NCI-H1930 (cell line): ENCODE measurements at places on chromosomes 7 and 10.
A peak's percentile ranks its signal among the peaks of the same experiment; 100 is the strongest.

DNA sequence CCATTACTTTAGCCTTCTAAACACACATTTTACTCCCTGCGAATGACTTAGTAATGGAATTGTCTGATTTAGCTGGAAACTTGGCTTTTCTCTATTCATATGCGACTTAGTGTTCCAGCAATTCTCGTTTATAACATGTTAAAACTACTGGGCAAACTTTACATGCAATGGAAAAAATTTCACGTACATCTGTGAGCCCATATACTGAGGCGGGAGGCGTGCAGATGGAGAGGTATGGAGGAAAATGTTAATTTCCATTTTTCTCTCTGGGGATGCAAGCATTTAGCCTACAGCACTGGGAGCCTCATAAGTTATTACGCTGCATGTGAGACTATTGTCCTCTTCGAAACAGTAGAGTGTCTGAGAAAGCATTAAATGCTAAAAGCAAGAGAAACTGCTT is 591.5 kb upstream of the ANKRD30A start:
- DNase-seq = no peak

- no peak for DNase-seq
Observed at GRCh38 chr10:31001740-31002139, 29.9 kb downstream of the ZNF438 start.

DNA sequence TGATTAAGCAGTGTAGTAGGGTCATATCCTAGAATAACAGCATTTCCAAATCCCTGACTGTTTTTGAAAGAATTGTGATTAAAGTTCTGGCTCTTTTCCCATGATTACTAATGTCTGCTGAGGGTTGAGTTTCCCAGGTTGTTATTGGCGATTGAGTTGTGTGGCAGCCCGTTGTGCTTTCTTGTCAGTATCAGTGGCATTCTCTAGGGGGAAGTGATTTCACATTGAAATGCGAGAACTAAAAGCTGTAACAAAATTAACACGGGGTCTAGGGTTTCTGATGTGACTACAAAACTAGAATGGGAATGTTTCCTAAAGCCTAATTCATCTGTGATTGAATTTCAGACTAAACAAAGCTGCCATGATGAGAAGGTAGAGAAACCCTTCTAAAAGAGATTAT is 349.4 kb downstream of the EXOC4 start:
- DNase-seq = no peak

DNA sequence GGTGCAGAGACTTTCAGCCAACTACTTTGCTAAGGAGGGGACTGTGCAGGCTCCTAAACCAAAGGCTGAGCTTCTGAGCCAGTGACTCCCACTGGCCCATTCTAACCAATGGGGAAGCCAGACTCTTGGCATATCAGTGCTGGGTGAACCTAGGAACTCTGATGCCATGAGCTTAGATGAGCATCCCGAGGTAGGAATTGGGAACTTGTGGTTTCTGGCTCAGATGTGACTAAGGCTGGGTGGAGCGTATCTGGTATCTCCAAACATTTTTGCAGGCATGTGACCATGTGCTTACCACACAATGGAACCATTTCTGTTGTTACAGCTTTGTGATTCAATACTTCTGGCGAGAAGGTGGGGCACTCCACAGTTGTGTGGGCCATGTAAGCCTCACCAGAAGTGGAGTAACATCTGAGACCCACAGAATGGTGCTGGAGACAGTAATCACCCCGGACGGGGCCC is 2.5 kb upstream of the AVPI1 start:
- no peak for DNase-seq

- no peak for DNase-seq
Observed at GRCh38 chr7:78716876-78717275, 736.6 kb downstream of the MAGI2 start.

GRCh38 chr7:151345576-151346469 is 4.2 kb downstream of the NUB1 start:
- DNase-seq = no peak

- DNase-seq = no peak
Observed at GRCh38 chr10:20108021-20108420, 291.8 kb downstream of the PLXDC2 start.

DNA sequence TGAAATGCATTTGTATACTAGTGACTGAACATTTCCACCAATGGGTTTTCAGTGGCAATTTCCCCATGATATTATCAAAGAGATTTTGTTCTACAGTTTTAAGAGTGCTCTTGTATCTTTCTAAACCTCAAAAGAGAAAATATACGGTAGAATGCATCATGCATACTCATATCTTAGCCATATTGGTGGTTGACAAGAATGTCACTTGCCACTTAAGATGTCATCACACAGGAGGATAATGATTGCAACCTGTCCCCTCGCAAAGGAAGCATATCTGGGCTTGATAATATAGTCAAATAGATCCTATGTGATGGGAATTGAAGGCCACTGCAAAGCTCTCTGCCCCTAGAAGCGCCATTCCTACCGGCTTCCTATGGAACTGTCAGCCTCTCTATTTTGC is 79.3 kb upstream of the ARMC3 start:
- no peak for DNase-seq

DNA sequence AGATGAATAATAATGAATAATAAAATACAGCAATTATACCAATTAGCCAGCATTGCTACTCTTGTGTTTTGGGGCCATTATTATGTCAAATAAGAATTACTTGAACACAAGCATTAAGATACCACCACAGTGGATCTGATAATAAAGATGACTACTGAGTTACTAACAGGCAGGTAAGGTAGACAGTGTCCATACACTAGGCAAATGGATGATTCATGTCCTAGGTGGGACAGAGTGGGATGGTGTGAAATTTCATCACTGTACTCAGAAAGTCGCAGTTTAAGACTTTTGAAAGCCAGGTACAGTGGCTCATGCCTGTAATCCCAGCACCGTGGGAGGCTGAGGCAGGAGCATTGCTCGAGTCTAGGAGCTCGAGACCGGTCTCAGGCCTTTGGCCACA is 8.7 kb upstream of the UNC5B start:
- no peak for DNase-seq

DNA sequence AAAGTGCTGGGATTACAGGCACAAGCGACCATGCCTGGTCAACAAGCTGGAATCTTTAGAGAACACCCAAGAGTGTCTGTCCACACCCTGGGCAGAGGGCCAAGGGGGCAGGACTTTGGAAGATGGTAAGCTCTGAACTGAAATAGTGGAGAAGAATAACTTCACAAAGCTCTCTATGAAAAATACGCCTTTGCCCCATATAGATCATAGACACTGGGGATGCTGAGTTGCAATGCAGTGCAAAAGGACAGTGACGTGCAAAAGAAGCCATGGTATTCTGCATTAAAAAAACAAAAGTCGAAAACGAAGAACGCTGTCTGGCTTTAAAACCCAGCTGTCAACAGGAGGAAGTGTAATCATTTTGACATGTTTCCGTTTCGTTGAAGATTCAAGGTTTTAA is 353.6 kb downstream of the CALN1 start:
- no peak for DNase-seq

GRCh38 chr7:156942708-156943090 is 6.8 kb upstream of the NOM1 start:
- no peak for DNase-seq

- DNase-seq = no peak
Observed at GRCh38 chr10:13809427-13809826, 222.7 kb downstream of the PRPF18 start.

DNA sequence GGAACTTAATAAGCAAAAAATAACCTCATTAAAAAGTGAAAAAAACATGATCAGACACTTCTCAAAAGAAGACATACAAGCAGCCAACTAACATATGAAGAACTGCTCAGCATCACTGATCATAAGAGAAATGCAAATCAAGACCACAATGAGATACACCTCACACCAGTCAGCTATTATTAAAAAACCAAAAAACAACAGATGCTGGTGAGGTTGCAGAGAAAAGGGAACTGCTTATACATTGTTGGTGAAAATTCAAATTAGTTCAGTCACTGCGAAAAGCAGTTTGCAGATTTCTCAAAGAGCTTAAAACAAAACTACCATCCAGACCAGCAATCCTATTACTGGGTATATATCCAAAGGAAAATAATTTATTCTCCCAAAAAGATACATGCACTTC is 513.3 kb downstream of the MDFIC start:
- no peak for DNase-seq

DNA sequence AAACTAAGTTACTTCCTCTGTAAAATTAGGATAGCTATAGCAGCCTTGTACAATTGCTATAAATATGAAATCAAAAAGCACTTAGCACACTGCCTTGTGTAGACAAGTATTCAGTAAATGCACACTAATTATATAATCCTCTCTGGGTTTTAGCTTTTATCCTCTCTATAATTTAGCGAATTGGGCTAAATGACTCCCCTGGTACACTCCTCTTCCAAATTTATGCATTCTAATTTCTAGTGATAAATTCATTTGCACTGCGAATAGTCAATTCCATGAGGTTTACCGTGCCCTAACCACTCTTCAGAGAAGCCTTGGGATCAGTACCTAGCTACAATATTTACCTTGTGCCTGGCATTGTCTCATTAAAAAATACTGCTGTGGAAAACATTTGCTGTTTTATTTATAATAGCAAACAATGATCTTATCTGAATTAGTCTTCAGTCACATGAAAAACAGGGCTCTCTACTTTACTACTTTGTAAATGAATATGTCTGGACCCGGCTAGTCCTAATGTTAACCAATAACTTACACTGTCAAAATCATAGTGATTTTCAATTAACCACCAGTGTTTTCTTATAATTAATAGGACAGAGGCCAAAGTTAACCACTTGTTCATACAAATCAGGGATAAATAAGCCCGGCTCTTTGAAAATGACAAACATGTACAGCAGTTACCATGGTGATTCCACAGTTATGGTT is 577.9 kb downstream of the IPMK start:
- no peak for DNase-seq

DNA sequence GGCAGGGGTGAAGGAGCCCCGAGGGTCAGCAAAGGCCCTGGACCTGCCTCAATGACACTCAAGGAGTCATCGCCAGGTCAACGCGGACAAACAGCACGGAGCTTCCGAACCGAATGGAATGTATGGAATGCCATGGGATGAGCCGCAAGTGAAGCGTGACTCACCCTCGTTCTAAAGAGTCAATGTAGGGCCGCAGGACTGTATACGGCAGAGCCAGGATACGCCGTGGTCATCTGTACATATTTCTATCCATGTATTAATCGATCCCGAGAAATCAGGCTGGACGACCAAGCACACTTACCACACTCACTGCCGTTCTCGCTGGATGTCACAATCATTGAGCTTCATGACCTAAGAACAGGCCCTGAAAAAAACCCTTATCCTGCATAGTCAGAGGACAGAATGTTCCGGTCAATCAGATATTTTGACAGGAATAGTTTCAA is 4.3 kb downstream of the SNX8 start:
- DNase-seq = no peak

DNA sequence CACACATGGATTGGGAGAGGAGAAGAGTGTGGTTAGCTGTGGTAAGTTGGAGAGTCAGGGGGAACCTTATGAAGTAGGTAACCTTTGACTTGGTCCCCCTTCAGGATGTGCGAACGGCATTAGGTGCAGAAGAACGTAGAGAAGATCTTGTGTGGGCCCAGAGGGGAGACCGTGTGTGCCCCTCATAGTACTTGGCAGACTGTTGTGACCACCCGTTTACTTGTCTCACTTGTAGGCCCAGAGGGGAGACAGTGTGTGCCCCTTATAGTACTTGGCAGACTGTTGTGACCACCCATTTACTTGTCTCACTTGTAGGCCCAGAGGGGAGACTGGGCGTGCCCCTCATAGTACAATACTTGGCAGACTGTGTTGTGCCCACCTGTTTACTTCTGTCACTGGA is 2.6 kb downstream of the GTPBP4 start:
- DNase-seq = no peak

DNA sequence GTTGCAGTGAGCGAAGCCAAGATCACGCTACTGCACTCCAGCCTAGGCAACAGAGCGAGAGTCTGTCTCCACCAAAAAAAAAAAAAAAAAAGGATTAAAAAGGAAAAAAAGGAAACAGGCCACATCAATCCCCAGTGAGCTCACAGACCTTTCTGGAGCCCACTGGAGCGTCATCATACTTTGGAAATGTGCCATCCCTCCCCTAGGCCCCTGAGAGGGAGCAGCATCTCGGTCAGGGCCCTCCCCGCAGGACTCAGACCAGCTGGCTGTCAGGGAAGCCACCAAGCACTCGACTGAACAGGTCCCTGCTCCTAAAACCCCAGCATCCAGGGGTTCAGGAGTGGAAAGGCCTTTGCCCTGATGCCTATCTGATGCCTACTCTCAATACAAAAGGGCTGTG is 97.9 kb upstream of the SH2B2 start:
- DNase-seq = no peak

DNA sequence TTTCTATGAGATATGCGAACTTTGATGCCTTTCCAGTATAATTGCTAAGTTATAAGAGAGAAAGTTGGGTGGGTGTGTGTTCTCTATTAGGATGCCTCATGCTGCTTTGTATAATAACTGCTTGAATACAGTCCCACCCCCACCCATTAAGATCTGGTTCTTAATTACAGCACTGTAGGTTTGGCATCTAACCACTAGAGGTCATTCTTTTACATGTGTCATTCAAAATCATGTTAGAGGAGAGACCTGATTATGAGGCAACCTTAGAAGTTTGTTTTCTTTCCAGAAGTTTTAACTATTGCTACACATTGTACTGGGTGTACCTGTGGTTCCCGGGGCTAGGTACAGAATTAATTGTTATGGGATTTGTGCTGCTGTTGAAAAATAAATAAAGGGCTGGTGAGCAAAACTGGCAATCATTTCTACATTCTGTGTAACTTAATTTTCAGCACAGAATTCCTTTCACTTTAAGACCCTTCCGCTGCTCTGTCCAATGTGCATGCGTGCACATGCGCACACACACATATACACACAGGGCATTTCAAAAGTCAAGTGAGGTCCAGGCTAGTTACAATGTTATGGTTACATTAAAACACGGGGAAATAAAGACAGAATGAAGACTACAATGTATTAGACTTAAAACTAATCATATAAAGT is 1156.3 kb downstream of the SORCS3 start:
- peak; percentile 8 for DNase-seq

DNA sequence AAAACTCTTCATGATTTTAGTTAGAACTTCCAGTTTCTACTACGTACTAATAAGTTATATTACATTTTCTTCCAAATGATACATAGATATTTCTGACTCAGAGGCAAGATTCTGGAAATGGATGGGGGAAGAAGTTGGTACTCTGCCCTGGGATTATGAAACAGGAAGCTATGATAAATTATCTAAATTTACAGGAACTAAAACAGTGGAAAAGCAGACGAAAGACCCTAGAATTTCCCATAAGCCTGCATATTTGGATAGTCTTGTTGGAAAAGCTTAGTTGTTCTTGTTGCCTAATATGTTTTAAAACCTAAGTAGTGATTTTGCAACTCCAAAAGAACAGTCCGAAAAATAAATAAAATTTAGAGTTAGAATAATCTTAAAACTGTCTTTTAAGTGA is 21.8 kb downstream of the CFAP69 start:
- DNase-seq = no peak
